ENCODE measurements at places on chromosomes 6 and 20.

DNA sequence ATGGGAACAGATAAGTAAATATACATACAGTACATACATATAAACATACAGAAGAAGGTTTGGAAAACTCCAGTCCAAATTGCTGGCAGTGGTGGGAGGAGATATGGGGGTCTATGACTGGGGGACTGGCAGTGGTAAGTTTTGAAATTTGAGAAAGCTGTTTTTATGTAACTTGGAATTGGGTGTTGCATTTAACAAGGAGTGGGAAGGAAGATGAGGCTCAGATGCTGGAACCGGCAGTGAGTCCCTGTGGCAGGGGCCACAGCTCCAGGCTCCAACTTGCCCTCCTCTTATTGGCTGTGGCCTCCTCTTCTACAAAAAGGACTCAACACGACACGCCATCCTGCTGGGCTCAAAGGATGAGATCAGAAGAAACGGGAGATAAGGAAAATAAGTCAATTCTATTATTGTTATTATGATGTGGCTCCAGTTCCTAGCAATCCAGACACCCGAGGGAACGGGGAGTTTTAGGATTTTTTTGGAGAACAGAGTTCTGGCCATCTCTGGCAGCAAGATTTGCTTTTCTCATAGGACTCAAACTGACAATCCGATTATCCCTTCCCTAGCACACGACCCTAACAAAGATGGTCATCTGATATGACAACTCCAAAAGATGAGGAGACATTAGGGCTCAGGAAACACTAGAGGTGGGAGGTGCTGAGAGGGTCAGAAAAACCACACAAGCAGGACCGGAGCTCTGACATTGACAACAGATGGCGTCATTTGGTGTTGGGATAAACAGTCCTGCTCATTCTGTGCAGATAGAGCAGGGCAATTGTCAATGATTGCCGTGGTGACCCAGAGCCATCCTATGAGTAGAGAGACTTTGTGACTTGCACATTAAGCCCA lies 6.0 kb upstream of the TGM2 start:
- no peak for DNase-seq

DNA sequence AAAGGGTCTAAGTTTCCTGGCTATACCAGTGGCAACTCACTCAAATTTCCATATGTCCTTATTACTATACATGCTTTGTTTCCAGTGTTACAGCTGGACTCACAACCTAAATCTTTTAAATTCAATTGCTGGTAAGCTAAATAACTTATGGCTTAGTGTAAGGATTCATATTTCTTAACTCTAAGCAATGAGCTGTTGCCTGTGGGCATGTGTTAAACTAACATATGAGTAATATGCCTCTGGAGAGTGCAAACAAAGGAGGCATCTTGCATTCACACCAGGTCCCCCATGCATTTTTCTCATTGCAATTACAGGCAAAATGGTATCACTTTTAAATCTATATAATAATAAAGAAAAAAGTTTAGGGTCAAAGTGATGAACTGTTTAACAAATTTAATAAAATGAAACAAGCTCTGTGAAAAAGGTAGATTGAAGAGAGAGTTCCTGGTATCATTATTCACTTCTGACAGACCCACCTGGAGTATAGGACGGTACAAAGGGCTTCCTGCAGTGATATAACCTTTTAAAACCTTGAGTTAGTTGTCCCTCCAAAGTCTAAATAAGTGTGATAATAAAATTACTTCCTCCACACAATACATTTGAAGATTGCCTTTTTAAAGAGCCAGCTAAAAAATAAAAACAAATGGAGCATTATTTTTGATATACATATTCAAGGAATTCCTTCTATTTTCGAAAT lies 57.6 kb upstream of the HMGCLL1 start:
- DNase-seq, result no peak

DNA sequence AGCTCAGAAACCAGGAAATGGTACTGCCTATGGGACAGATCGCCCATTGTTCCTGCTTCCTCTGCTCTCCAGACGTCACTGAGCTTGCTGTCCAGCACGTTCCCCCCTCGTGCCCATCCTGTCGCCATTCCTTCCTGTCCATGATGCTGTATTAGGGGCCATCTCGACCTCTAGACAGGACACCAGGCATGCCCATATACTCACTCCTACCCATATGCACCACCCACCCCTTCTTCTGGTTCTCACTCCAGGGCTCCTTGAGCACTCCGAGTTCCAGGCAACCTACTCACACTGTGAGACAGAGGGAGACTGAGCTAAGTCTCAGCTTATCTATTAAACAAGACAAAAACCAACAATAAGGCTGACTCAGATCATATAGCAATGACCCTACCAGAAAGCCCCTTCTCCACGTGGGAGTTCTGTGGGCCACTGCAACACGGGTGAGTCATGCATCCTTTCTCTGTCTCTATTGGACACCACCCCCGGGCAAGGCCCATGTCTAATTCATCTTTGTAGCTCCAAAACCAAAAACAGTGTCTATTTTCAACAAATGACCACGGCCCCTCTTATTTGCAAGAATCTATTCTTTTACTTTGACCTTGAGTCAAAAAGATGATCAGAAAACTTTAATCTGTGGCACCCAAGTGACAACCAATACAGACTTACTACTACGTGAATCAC lies 65.7 kb downstream of the PSMG4 start:
- DNase-seq, result no peak

DNA sequence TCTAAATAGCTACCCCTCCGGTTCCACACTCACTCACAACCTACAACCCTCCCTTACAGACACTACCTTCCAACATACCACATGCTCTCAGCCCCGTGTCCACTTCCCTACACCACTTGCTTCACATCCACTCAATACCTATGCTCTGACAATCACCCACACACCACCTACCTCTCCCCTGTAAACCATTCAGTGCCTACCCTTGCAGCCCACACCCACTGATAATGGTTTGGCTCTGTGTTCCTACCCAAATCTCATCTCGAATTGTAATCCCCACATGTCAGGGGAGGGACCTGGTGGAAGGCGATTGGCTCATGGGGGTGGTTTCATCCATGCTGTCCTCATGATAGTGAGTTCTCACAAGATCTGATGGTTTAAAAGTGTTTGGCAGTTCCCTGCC lies 9.8 kb upstream of the ZNF343 start:
- DNase-seq, result no peak

DNA sequence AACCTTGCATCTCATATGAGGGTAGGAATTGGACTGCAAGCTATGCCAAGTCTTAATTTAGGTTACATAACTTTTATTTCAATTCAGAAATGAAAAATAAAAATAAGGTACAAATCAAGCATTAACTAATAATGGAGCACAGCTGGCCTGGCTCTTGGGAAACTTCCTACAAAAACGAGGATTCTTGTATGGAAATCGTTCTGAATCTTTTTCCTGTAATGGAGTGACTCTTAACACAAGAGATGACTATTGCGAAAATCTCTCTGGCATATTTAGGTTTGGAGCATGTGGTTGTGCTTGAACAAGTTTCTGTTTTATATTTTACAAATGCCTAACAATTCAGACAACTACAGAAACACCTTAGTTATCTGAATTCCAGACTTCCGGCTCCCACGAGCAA lies 34.0 kb upstream of the PI16 start:
- no peak for DNase-seq

DNA sequence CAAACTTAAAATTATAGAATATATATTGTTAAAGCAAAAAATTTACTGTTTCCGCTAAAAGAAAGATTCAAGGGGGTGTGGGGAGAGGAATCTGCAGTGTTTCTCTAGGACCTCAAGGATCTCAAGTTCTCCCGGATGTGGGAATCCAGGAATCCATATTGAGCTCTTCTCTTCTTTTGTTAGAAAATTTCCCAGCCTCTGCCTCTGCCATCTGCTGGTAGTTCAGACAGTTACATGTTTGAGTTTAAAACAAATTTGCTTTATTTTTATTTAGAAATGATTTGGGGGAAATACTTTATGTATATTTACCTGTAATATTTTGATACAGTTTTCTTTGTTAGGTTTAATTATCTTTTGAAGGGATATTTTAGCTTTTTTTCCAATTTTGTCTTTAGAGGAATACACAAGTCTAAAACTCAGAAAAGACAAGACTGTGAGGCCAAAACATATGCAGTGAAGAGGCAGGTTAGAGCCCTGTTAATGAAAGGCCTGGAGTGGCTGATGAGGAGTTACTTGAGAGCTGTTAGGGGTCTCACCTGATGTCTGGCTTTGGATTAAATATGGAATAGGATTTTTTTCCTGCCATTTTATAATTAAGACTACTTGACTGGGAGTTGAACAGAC lies 268.8 kb downstream of the ARID1B start:
- no peak for DNase-seq

- no peak for DNase-seq
Measured at GRCh38 chr6:16420715-16421461, 182.5 kb downstream of the GMPR start.

DNA sequence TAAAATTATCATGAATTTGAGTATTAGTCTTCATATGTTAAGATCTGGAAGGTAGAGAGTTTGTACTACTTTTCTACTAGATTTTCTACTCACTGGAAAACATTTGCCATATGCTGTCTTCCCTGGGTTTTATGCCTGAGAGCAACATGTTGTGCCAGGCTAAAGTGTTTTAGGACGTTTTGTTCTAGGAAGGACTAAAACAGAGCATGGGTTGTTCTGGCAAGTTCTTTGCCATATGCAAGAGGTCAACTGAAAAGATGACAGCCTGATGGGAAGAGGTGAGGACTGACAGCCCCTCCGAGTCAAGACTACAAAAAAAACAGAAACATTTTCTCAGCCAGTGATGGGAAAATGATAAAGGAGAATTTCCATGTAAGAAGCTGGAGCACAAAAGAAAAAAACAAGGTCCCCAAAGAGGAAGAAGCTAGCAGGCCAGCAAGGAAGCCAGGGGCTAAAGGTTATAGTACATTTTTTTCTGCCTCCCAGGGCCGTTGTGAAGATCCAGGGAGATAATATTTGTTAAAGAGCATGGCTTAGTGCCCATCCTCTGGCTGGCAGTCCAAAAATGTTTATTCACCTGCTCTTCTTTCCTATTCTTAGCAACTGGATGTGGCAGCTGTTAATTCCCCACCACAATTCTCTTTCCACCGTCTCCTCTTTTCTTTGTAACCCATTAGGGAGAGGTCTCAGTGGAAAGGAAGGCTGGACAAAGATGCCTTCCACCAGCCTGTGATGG lies 7.8 kb downstream of the SCGN start:
- DNase-seq, result no peak

- DNase-seq, result no peak
Measured at GRCh38 chr6:105815661-105816555, 270.2 kb upstream of the PRDM1 start.

GRCh38 chr20:19304389-19304788 lies 91.9 kb downstream of the SLC24A3 start:
- DNase-seq, result no peak

GRCh38 chr6:41502917-41503671 lies 43.1 kb upstream of the FOXP4 start:
- DNase-seq, result no peak

DNA sequence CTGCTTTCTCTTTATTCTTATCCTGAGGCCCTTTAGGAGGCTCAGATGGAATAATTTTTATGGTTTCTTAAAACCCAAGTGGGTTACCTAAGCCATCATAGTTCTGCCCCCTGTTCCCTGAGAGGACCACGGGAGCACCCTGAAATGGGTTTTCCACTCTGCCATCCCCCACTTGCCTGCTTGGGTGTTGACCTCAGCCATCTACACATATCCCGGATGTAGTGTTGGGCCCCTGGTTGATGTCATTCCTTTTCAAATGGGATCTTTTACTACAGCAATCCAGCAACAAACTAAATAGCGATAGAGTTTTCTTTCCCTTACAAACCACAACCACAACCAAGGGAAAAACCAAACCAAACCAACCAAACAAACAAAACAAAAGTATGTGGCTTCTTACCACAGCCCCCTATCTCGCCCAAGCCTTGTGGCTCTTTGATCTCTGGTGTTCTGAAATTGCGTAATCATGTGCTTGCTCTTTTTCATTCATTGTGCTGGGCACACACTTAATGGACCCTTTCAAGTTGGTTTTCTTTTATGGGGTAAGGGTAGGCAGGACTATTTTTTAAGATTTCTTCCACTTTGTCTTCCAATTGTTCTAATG lies 154.9 kb downstream of the ESR1 start:
- no peak for DNase-seq
